Activated T-helper 1 cell treated with anti-CD3 and anti-CD28 coated beads, Interleukin-12 subunit alpha, Interleukin-12 subunit beta, Interleukin-2, Interleukin-4 antibody, amounts not matched to agents 30 ng/mL and 10 ng/mL and 1 ng/mL, durations not matched to agents 14 hours and 24 hours and 36 hours (primary cell): ENCODE measurements at places on chromosomes 5 and 9. TPM values are rescaled to one million over a fixed set of nuclear protein-coding genes. Genes with fewer than 3 reads are reported as not detected.

DNA sequence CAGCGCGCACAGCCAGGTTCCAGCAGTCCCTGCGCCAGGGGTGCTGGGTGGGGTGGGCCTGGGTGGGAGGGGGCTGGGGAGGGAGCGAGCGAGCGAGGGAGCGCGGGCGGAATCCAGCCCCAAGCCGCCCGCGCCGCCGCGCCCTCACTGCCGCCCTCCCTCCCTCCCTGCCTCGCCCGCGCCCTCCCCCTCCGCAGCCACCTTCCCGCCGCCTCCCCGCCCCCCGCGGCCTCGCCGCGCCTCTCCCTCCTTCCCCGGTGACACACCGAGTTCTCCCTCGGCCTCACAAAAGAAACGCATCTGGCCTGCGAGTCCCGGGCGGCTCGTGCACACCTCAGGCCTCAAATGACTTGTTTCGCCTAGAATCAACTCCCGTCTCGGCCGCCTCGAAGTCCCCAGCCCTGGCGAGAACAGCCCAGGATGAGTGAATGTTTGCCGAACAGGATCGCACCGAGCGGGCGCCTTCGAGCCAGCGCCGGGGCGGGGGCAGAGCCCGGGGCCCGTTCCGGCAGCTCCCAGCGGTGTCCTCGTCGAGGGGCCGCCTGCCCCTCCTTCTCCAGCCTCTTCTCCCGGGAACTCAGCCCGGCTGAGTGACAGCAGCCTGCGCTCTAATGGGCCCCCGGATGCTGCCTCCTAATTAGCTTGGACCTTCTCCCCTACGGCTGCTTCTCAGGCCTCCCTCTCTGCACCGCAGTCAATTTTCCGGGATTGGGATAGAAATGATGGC lies 371 bp upstream of the PITX1 start:
- DNase-seq: no peak
- peaks cover 10% of the 10 kb centered on the region for H3K36me3 ChIP-seq
- peak overlapping the region; percentile 87 for H3K27ac ChIP-seq
- peaks cover 34% of the 10 kb centered on the region for H3K4me1 ChIP-seq
- peak overlapping the region; percentile 73 for H3K4me3 ChIP-seq

DNA sequence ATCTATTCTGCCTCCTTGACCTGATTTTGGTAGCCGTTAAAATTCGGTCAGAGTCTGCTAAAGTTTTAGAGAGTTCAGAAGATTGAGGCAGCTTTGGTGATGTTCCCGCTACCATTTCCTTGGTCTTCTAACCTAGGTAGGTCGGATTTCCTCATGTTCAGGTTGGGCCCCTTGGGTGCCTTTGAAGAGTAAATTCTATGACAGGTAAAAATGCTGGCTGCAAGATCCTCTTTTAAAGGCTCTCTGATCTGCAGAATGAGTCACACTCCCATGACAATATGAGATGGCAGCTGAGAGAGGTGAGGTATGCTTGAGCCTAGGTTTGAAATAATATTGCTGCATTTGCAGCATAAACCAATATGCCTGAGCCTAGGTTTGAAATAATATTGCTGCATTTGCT lies 198.9 kb downstream of the TSSK1B start:
- H3K36me3 ChIP-seq: no peaks in the 10 kb centered on the region
- H3K27ac ChIP-seq: no peak overlapping the region
- no peak overlapping the region for H3K4me3 ChIP-seq
- peaks cover 38% of the 10 kb centered on the region for H3K27me3 ChIP-seq

Gene CORO2A
- total RNA-seq: 1.3 TPM in 2 replicates

- H3K4me1 ChIP-seq: no peaks in the 10 kb centered on the region
- H3K27me3 ChIP-seq: no peaks in the 10 kb centered on the region
- H3K4me3 ChIP-seq: no peak overlapping the region
- H3K27ac ChIP-seq: no peak overlapping the region
Measured at GRCh38 chr5:124819201-124819600, 72.8 kb upstream of the ZNF608 start.

Gene GRIN1
- total RNA-seq: 0.05 TPM in 2 replicates

DNA sequence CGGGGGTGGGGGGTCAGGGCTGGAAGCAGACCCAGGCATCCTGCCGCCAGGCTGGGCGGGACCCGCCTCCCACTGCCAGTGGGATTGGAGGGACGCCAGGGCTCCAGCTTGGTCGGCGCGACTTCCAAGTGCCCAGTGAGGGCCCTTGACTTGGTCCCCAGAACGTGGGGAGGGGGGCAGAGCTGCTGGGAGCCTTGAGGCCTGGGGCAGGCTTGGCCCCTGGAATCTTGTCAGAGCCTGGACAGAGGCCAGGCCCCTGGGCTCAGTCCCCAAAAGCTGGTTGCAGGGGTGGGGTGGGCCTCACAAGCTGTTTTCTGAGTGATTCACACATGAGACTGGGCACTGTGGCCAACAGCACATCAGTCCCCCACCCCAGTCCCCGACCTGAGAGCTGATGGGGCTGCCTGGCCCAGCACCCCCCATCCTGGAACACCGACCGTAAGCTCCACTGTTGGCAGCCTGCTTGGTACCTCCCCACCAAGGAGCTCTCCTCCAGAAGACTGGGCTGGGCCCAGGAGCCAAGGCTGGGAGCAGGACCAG lies 526 bp downstream of the CLIC3 start:
- H3K27me3 ChIP-seq: peaks cover 11% of the 10 kb centered on the region
- no peaks in the 10 kb centered on the region for H3K36me3 ChIP-seq
- DNase-seq: no peak
- H3K27ac ChIP-seq: no peak overlapping the region

GRCh38 chr5:28855626-28856025 lies 1817.2 kb upstream of the CDH9 start:
- no peaks in the 10 kb centered on the region for H3K27me3 ChIP-seq
- H3K4me3 ChIP-seq: no peak overlapping the region
- DNase-seq: no peak
- no peak overlapping the region for H3K27ac ChIP-seq

GRCh38 chr9:109973336-109973735 lies 193.3 kb downstream of the PALM2AKAP2 start:
- no peak for DNase-seq
- peaks cover 91% of the 10 kb centered on the region for H3K4me1 ChIP-seq
- H3K36me3 ChIP-seq: peaks cover 7% of the 10 kb centered on the region
- H3K4me3 ChIP-seq: peak overlapping the region; percentile 34
- peak overlapping the region; percentile 82 for H3K27ac ChIP-seq

Gene PCDHA12
- total RNA-seq: not detected in 2 replicates

- DNase-seq: no peak
- H3K4me3 ChIP-seq: no peak overlapping the region
- no peak overlapping the region for H3K27ac ChIP-seq
- no peaks in the 10 kb centered on the region for H3K27me3 ChIP-seq
Measured at GRCh38 chr5:138955671-138956295, 80.6 kb upstream of the LRRTM2 start.

GRCh38 chr5:178231539-178232123 lies 971 bp downstream of the PHYKPL start:
- no peak for DNase-seq
- H3K4me3 ChIP-seq: peak overlapping the region; percentile 90
- peaks cover 65% of the 10 kb centered on the region for H3K4me1 ChIP-seq
- peak overlapping the region; percentile 84 for H3K27ac ChIP-seq

Gene RIOK2
- total RNA-seq: 37.2 and 47.2 TPM in 2 replicates

DNA sequence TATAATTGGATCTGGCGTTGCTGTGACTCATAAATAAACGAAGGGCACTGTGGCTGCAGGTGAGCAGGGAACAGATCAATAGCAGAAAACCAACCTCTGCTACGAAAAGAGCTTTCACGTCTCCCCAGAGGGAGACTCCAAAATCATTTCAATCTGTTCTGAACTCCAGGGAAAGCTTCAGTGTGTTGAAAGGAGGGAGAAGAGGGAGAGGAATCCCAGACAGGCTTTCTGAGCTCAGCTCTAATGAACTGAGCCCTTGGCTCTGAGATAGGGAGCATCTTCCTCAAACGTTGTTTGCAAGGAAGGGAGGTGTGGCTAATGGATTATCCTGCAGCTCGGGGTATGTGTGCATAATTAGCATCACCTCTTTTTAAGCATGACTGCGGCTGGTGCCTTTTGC lies 288.0 kb upstream of the IRX4 start:
- H3K4me1 ChIP-seq: no peaks in the 10 kb centered on the region
- no peak overlapping the region for H3K4me3 ChIP-seq
- H3K27ac ChIP-seq: no peak overlapping the region

Gene PTGES
- 0.16 TPM in 1 of 2 replicates, not detected in the other for total RNA-seq

Gene PRDM9
- total RNA-seq: not detected in 2 replicates

Gene CTNND2
- total RNA-seq: not detected in 2 replicates

DNA sequence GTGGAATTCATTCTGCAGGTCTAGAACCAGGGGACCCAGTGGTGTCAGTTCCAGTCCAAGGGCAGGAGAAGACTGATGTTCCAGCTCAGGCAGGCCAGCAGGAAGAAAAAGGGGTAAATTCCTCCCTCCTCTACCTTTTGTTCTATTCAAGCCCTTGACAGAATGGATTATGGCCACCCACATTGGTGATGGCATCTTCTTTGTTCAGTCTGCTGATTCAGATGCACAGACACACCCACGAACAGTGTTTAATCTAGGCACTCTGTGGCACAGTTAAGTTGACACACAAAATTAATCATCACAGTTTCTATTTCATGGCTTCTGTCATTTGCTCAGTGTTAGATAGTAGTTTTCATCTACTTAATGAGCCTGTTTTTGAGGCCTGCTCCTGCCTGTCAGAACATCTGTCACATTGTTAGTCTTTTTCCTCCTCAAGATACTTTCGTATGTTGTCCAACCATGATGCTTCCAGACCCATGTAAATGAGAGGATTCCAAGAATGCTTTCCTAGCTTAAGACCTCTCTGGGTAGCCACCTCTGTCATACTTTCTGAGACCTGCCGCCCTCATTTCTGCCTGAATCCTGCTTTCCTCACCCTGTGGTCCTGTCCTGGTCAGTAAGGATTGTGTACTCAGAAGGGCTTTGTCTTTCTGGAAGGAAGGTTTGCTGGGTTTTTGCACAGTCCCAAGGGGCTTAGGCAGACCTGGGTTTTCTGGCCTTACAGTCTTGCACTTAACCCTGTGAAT lies 72.5 kb downstream of the SPIN1 start:
- peaks cover 17% of the 10 kb centered on the region for H3K4me1 ChIP-seq
- no peaks in the 10 kb centered on the region for H3K27me3 ChIP-seq
- DNase-seq: no peak
- no peak overlapping the region for H3K4me3 ChIP-seq

GRCh38 chr5:179275941-179276837 lies 69.1 kb downstream of the ADAMTS2 start:
- DNase-seq: no peak
- H3K4me1 ChIP-seq: no peaks in the 10 kb centered on the region
- H3K36me3 ChIP-seq: no peaks in the 10 kb centered on the region
- no peak overlapping the region for H3K4me3 ChIP-seq
- no peak overlapping the region for H3K27ac ChIP-seq
- H3K27me3 ChIP-seq: no peaks in the 10 kb centered on the region

DNA sequence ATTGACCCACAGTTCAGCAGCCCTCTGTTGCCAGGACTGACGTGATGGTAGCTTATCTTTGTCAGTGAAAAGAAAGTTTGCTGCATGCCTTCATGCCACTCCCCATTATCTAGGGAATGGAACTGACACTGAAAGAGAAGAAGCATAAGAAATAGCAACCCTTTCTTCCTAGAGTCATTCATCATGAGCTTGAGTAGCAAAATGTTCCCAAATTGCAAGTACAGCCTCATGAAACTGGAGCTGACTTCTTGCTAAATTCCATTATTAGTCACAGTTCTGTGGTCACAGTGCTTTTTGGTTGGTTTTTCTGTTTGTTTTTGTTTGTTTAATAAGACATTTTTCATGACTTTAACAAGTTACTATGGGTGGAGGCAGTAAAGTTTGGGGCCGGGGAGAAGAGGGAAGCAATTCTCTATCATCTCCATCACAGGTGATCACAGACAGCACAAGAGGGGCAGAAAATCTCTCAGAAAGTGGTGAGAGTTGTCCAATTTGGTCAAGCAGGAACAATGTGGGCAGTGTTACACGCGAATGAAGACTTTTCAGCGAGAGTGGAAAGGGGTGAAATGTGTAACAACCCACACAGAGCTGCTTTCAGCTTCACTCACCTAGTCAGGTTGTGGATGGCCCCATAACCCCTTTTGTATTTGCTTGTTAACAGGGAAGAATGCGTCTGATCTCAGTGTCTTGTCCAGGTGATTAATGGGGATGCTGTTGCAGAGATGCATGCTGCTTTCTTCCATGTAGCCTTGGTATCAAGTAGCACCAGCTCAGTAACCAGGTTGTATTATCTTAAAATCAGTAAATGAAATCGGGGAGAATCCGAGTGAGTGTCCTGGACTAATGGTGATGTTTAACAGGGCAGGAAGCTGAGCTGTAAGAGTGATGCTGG lies 440.4 kb downstream of the DMRT2 start:
- H3K27me3 ChIP-seq: no peaks in the 10 kb centered on the region
- H3K4me3 ChIP-seq: no peak overlapping the region
- peak overlapping the region; percentile 82 for H3K27ac ChIP-seq
- peaks cover 9% of the 10 kb centered on the region for H3K4me1 ChIP-seq

- no peak overlapping the region for H3K4me3 ChIP-seq
- H3K36me3 ChIP-seq: peaks cover 33% of the 10 kb centered on the region
- H3K27ac ChIP-seq: no peak overlapping the region
- H3K4me1 ChIP-seq: peaks cover 81% of the 10 kb centered on the region
Measured at GRCh38 chr5:6734243-6734700, 21.0 kb downstream of the TENT4A start.

Gene TAF11L5
- not detected in 2 replicates for total RNA-seq

Gene LCP2
- 350 and 351 TPM in 2 replicates for total RNA-seq

DNA sequence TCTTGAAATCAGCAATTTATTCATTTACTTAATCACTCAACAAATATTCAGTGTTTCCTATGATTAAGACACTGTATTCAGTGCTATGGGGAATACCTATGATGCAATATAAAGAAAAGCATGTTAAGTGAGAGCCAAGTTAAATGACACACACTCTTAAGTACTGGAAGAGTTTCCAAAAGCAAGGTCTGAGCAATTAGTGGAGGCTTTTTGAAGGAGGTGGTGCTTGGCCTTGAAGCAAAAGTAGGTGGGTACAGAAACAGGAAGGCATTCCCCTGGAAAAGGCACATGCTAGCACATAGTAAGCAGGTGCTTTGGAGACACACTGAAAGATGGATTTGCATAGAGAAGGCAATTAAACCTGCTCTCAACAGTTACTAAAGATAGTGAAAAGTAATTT lies 4.0 kb downstream of the TSLP start:
- no peak overlapping the region for H3K27ac ChIP-seq
- no peak overlapping the region for H3K4me3 ChIP-seq
- no peak for DNase-seq
- H3K4me1 ChIP-seq: peaks cover 30% of the 10 kb centered on the region

GRCh38 chr9:115717298-115717697 lies 436.3 kb upstream of the PAPPA start:
- no peaks in the 10 kb centered on the region for H3K36me3 ChIP-seq
- H3K27me3 ChIP-seq: no peaks in the 10 kb centered on the region
- H3K27ac ChIP-seq: no peak overlapping the region
- no peaks in the 10 kb centered on the region for H3K4me1 ChIP-seq
- no peak overlapping the region for H3K4me3 ChIP-seq

DNA sequence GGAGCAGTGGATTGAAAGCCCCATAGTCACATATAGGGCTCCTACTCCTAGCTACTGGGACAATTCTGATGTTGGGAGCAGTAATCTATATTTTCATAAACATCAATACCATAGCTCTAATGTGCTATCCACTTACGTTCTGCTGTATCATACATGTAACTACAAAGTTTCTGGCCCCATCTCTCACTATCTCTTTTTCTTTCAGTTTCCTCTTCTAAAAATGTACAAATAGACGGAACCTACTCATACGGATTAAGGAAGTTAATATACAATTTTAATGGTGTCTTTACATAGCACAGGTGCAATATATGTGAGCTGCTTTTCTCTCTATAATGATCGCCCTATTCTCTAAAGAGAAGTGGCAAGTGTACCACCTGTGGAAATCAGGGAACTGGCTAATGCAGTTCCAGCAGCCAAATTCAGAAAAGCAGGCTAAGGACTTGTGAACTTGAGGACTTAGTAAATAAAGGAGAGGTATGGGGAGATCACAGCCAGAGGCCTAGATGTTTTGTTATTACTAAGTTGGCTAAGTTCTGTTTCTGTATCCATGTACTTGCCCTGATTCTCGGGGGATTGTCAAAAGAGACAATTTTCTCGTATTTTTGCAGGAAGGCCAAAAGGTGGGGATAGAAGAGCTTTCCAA lies 1021.9 kb downstream of the CDH12 start:
- no peaks in the 10 kb centered on the region for H3K36me3 ChIP-seq
- H3K4me1 ChIP-seq: no peaks in the 10 kb centered on the region
- no peak for DNase-seq
